Activated T-cell treated with anti-CD3 and anti-CD28 coated beads, Interleukin-2, amount 50 U/mL, for 72 hours (primary cell): ENCODE measurements at places on chromosomes 3 and 15.

- no peak for DNase-seq
Observed at GRCh38 chr3:130645261-130645660, 101.4 kb downstream of the PIK3R4 start.

DNA sequence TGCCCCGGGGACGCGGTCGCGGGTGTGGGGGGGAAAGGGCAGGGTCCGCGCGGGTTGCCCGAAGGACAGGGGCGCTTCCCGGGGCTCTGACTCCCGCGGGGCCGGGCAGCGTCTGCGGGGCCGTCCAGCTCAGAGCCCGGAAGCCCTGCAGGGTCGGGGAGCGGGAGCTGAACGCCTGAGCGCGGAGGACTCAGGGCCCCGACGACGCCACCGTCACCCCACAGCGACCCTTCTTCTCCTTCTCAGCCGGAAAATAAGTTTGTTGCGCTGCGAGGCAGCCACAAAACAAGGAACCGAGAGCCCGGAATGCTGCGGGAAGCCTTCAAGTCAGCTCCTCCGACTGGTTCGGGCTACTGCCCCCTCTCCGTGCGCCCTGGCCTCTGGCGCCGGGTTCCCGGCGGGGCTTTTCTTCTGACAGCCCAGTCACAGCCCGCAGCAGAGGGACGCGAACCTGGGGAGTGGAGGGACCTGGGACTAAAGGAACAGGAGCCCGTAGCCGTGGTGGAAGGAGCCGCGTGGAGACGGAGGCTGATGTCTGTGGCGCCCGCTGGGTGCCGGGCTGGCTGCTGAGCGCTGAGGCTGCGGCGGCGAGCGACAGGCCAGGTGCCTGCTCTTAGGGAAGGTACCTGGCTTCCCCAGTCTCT, 484 bp downstream of the CNTN4 start:
- DNase-seq: no peak

DNA sequence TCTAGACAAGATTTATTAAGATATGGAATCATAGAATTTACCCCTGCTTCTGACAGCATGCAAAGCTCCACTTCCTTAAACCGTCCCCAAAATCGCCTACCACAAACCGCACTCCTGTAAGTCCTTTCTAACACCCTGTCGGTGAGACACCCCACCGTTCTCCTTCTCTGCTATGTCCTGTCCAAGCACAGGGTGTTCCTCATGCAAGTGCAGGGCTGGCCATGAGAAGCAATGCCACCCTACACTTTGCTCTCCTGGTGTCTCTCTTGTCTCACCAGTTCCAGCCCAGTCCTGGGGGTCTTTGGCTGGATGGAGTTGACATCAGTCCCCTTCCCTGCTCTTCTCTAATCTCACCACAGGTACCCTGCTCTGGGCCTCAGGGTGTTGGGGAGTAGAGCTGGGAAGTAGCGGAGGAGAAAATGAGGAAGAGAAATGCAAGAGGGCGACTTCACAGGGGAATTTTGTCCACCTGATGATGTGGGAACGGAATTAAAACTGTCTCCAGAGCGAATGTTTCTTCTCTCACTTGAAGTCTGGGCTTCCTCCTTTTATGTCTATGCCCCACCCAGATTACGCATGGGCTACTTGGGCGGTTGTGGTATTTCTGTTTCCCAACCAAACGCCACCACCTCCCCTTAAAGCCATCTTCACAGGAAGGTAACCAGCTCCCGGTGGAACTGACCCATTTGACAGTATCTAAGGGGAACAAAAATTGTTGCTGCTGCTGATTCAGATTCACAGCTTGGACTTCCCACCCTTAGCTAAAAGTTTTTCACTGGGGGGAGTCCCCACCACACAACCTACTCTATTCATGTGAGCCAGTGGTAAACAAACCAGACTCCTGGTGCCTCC, 49.9 kb downstream of the CASR start:
- peak; percentile 25 for DNase-seq

GRCh38 chr15:90085565-90085964, 16.7 kb downstream of the IDH2 start:
- DNase-seq: no peak

DNA sequence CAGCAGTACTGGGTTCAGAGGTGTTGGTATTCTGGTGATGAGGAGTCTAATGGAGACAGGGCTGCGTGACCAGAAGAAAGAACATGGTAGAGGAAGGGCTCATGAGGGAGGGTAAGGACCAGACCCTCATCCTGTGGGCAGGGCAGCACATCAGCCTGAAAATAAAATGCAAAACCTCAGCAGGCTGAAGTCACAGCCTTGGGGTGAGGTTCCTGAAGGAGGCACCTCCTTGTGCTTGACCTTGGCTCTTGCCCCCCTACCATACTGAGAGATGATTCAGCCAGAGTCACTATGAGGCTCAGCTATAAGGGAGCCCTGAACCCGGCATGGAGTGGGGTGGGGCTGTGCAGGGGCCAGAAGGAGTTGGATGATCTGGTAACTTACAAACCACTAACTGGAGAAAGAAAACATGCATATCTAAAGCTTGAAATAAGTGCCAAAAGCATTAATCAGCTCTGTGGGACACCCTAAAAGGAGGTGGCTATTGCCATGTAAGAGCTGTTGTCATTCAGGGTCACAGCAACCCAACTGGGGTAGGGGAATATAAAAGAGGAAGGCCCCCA, 60.2 kb downstream of the CORO2B start:
- no peak for DNase-seq

DNA sequence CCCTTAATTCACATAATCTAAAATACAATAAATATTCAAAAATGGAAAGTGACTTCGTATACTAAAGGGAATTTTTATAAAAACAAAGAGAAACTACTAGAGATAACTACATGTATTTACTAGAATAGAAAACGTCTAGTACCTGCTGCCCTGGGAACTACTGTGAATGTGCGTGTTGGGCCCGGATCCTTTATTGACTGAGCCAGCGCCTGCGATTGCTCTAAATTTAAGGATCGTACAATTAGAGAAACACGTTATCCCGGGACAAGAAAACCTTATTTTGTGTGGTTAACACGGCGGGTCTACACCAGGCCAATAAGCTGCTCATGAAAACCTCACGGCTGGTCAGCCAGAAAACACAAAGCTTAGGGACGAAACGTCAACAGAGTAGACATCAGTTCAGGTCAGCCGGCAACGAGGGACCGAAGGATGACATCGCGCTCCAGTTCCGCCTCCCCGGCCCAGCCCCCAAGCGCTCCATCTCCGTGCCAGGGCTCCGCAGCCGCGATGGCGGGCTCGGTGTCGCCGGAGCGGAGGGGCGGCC, 555 bp downstream of the TM2D3 start:
- peak; percentile 17 for DNase-seq

DNA sequence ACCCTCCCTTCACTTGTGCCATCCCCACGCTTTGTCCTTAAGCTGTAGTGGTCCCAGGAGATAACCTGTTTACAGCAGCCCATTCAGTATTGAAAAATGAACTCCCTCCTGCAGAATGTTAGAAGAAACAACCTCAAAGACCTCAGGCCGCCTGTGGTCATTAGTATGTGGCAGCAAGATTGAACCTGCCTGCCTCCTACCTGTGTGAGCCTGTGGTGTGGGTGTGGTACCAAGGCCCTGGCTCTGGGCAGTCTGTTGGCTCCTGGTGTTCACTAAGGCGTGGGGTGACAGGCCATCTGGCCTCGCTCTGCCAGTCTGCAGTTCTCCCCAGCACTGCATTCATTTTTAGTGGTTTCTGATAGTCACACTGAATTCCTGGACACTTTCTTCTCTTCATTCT, 21.0 kb downstream of the LSM3 start:
- no peak for DNase-seq

DNA sequence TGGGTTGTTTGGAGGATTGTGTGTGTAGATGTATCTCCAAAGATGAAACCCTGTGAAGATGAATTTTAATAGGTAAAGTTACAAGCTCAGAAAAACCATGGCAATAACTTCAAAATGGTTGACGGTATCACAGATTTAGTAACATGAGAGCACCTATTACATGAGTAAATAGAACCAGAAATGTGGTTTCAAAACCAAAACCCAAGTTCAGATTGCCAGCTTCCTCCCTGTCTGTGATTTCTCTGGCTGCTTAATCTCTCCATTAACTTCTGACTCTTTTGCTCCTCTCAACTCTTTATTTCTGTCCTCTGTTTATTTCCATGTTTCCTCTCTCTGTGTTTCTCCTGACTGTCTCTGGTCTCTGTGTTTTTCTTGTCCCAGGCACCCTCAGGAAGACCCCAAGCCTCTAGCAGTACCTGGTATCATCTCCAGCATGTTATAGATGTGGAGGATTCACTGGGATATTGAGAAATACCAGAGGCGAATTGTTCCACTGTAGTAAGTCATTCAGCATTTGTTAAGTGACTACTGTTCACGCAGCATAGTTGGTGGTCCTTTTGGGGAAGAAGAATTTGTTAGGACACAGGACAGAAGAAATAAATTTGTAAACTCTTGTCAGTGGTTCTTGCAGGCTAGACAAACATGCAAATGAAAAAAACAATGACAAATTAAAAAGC, 138.8 kb downstream of the BBX start:
- no peak for DNase-seq

- DNase-seq: no peak
Observed at GRCh38 chr15:79990997-79991334, 20.0 kb upstream of the BCL2A1 start.

DNA sequence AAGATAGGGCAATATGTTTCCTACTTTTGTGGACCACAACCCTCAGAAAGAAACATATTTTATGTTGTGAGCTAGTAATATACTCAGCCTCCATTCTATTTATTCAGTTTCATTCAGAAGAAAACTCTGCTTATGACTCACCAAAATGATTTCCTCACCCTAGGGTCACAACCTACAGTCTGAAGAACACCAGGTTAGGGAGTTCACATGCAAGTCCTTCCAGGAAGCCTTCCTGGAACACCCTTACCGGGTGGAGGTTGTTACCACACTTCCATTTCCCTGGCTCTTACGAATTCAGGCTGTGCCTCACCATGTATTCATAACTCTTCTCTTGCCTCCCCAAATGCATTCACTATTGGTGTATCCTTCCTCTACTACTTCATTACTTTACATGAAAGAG, 228.0 kb upstream of the ADAMTS9 start:
- no peak for DNase-seq

DNA sequence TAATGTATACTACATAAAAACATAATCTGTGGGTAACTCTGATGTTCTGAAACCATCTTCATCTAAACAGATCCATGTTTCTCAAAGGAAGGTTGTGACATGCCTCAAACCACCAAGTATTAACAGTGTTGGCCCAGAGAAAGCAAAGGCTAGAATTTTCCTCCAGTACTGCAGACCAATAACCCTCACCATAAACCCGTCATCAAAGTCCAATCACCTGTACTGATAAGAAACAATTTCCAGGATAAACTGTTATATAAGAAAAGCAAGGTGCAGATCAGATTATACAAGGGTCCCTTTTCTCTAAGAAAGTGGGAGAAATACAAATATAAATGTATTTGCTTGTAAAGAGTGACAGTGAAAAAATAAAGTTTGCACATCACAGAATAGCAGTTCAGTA, 32.3 kb downstream of the TBC1D2B start:
- DNase-seq: no peak
